ENCODE measurements at places on chromosomes 4 and X. TPM values are rescaled to one million over a fixed set of nuclear protein-coding genes. Genes with fewer than 3 reads are reported as not detected.

Gene TRIM60
- total RNA-seq: not detected

Gene SHROOM2
- not detected for total RNA-seq

Gene GSPT2
- 13.3 TPM for total RNA-seq

Gene TRMT2B
- total RNA-seq: 23.2 TPM

Gene CITED1
- not detected for total RNA-seq

Gene CNGA1
- total RNA-seq: not detected

Data from activated CD8-positive, alpha-beta T cell treated with anti-CD3 and anti-CD28 coated beads, Interleukin-2, amount 10 ng/mL, durations not matched to agents 7 days and 5 days (primary cell).